ENCODE measurements at places on chromosomes 16 and 17. TPM values are rescaled to one million over a fixed set of nuclear protein-coding genes. Genes with fewer than 3 reads are reported as not detected.
A peak's percentile ranks its signal among the peaks of the same experiment; 100 is the strongest.

LDHD gene
- total RNA-seq, result 14.1 TPM

HOXB1 gene
- not detected for total RNA-seq

ADAD2 gene
- not detected for total RNA-seq

TBC1D3E gene
- not detected for total RNA-seq

AATK gene
- total RNA-seq, result 19.8 TPM

IGSF6 gene
- 4.3 TPM for total RNA-seq

KCNJ18 gene
- not detected for total RNA-seq

PFN1 gene
- total RNA-seq, result 1,230 TPM

MTSS2 gene
- 58.5 TPM for total RNA-seq

SOCS3 gene
- total RNA-seq, result 361 TPM

DNA sequence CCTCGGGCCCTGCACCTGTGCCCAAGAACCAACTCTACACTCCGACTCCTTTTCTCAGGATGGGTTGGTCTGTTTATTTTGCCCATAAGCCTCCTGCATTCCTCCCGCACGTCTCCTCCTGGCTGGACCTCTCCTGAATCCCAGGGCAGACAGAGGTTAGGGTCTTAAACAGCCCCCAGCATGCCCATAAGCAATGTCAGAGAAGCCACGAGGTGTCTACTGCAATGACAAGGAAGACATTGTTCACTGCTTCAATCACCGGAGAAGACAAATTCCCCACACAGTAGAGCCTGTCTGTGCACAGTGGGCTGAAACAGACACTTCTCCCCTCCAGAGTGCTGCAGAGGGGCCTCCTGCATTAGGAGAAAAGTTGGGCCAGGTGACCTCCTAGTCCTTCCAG lies 230.6 kb upstream of the RPL38 start:
- no peaks in the 10 kb centered on the region for H3K27me3 ChIP-seq
- H3K4me1 ChIP-seq, result no peaks in the 10 kb centered on the region
- no peak overlapping the region for H3K4me3 ChIP-seq
- no peak for DNase-seq
- H3K27ac ChIP-seq, result no peak overlapping the region

- no peak overlapping the region for H3K27ac ChIP-seq
- no peak for DNase-seq
- H3K4me1 ChIP-seq, result no peaks in the 10 kb centered on the region
- H3K27me3 ChIP-seq, result no peaks in the 10 kb centered on the region
Measured at GRCh38 chr17:40734018-40734417, 21.1 kb downstream of the KRT25 start.

GRCh38 chr17:61307905-61308886 lies 91.4 kb upstream of the TBX2 start:
- H3K27me3 ChIP-seq, result no peaks in the 10 kb centered on the region
- H3K27ac ChIP-seq, result no peak overlapping the region
- H3K36me3 ChIP-seq, result no peaks in the 10 kb centered on the region
- H3K4me1 ChIP-seq, result peaks cover 2% of the 10 kb centered on the region

- H3K4me3 ChIP-seq, result no peak overlapping the region
- no peak overlapping the region for H3K27ac ChIP-seq
- H3K4me1 ChIP-seq, result no peaks in the 10 kb centered on the region
- no peaks in the 10 kb centered on the region for H3K27me3 ChIP-seq
- no peak for DNase-seq
Measured at GRCh38 chr16:27098366-27099049, 31.8 kb downstream of the C16orf82 start.

DNA sequence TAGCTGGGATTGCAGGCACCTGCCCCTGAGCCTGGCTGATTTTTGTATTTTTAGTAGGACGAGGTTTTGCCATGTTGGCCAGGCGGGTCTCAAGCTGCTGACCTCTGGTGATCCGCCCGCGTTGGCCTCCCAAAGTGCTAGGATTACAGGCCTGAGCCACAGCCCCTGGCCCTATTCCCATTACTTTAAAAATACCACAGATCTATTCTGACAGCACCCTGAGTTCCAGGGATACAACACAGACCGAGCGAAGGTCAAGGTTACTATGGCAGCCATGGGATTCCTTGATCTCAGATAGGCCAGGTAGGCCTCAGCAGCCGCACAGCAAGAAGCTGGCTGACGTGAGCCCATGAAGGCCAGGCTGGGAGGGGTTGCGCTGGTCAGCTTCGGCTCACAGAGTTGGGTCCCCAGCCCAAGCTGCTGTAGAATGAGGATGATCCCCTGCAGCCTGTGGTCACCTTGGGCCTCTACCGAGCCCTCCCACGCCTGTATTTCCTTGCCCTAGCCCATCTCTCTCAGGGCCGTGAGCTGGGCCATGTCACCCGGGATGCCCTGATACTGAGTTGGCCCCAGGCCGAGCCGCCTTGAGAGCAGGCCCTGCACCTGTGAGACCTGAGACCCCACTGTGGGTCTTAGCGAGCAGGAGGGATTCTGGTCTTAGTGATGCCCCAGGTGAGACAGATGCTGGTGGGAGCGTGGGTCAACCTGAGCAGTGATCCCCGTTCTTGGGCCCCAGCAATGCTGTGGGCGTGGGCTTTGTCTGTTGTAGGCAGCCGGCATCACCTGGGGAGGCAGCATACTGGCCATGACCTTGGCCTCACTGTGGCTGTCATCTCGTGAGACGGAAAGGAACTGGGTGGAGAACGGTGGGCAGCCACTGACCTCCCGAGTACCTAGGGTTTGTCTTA lies 16.9 kb upstream of the RNF213 start:
- H3K27me3 ChIP-seq, result no peaks in the 10 kb centered on the region
- no peak for DNase-seq
- no peak overlapping the region for H3K27ac ChIP-seq
- H3K4me3 ChIP-seq, result no peak overlapping the region
- H3K4me1 ChIP-seq, result no peaks in the 10 kb centered on the region
- H3K36me3 ChIP-seq, result peaks cover 41% of the 10 kb centered on the region

DNA sequence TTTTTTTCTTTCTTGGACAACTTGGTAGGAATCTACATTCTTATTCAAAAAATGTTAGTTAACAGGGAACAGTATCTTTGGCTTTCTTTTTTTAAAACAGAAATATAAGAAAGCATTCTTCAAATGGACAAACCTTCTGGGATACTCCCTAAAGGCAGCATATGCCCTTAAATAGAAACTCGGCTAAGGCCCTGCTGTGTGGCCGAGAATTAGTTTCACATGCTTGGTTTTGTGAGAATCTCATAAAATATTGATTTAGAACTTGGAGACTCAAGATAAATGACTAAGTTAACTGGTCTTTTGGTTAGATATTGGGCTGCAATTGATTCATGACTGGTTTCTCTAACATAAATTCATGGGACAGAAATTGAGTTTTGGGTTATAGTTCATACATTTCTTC lies 359.9 kb upstream of the XYLT1 start:
- H3K27ac ChIP-seq, result no peak overlapping the region
- DNase-seq, result no peak
- H3K36me3 ChIP-seq, result no peaks in the 10 kb centered on the region

GRCh38 chr17:65530523-65531255 lies 30.8 kb downstream of the AXIN2 start:
- H3K4me1 ChIP-seq, result peaks cover 18% of the 10 kb centered on the region
- H3K4me3 ChIP-seq, result no peak overlapping the region
- peaks cover 27% of the 10 kb centered on the region for H3K36me3 ChIP-seq

DNA sequence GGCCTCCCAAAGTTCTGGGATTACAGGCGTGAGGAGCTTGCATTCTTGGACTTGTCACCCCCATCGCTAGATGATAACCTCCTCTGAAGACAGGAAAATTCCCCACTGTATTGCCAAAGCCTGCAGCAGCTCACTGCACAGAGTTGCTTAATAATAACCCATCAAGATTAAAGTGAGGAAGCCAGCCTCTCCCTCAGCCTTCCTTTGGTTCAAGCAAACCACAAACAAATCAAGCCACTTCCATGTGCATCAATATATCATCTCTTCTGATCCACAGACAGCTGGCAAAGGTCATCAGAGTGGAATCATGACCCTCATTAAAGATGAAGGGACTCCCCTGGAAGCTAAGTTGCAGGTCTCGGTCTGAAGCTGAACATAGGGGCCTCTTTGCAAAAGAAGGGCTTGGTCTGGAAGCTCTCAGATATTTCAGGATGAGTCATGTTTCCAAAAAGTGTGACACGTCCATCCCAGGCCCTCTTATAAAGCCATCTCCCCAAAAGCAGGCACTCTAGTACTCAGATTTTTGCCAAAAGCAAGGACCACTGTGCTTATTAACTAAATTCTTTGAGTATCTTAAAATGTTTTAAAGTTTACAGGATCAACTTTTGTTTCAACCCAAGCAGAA lies 4.8 kb downstream of the EMP2 start:
- H3K4me3 ChIP-seq, result no peak overlapping the region
- H3K4me1 ChIP-seq, result peaks cover 43% of the 10 kb centered on the region
- H3K36me3 ChIP-seq, result no peaks in the 10 kb centered on the region
- no peaks in the 10 kb centered on the region for H3K27me3 ChIP-seq
- no peak for DNase-seq
- H3K27ac ChIP-seq, result no peak overlapping the region

GRCh38 chr16:57223057-57223456 lies 22.0 kb upstream of the ARL2BP start:
- H3K4me3 ChIP-seq, result no peak overlapping the region
- no peaks in the 10 kb centered on the region for H3K27me3 ChIP-seq

GRCh38 chr17:17223736-17224135 lies 13.2 kb downstream of the FLCN start:
- peaks cover 11% of the 10 kb centered on the region for H3K4me1 ChIP-seq
- no peak overlapping the region for H3K27ac ChIP-seq
- H3K4me3 ChIP-seq, result no peak overlapping the region

DNA sequence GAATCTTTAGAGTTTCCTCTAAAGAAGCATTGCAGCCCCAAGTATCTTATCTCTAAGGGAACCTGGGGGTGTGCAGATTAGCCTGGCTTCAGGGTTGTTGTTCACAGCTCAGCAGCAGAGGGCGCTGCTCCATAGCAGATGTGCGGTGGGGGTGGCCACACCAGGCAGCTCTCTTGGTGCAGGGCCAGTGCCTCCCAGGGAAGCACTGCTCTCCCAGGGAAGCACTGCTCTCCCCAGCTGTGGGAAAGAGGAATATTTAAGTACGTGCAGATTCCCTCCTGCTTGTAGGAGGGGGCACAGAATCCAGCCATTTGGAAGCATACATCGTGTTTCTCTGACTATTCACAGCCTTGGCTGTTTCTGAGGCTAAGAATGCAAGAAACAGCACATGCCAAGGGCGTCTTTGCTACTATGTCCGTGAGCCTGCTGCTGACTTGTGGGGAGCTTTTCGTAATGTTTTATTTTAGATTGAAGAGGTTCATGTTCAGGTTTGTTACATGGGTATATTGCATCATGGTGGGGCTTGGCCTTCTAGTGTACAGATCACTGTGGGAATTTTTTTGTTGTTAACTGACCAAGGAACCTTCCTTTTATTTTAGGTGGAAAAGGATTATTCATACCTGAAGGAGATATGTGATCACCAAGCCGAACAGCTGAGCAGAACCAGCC lies 217.8 kb downstream of the SPECC1 start:
- peak overlapping the region; percentile 42 for H3K4me3 ChIP-seq
- H3K4me1 ChIP-seq, result peaks cover 10% of the 10 kb centered on the region
- peak; percentile 56 for DNase-seq
- H3K27me3 ChIP-seq, result no peaks in the 10 kb centered on the region
- peaks cover 3% of the 10 kb centered on the region for H3K36me3 ChIP-seq

- H3K36me3 ChIP-seq, result no peaks in the 10 kb centered on the region
- peak overlapping the region; percentile 6 for H3K4me3 ChIP-seq
- peak overlapping the region; percentile 84 for H3K27ac ChIP-seq
Measured at GRCh38 chr16:75304521-75305363, 53.3 kb upstream of the BCAR1 start.

DNA sequence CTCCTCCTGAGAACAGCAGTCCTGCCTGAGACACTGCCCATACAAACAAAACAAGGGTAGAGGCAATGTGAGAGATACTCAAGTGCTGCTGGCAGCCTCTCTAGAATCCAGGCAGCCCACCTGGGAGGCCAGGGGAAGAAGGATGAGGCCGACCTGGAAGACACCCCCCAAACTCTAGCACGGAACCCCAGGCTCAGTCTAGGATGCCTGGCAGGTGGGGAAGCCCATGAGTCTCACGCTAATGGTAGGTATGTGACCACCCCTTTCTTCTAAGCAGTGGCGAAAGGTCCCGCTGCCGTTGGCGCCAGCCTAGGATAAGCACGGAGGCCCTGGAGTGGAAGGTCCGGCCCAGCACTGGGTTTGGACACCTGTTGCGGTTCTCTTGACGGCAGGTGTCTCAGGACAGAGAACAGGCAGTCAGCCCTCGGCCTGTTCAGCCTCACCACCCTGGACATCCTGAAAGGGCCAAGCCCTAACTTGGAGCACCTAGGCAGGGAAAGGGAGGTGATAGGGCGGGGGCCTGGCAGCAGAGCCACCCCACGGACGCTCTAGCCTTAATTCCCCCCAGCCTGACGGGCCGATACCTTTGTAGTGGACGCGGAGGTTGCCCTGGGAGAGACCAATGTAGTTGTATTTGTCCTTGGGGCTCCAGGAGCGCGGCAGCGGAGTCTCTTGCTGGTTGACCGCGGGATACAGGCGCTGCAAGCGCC lies 487 bp downstream of the RANBP10 start:
- peak overlapping the region; percentile 95 for H3K4me3 ChIP-seq
- H3K4me1 ChIP-seq, result peaks cover 19% of the 10 kb centered on the region
- peaks cover 2% of the 10 kb centered on the region for H3K36me3 ChIP-seq
- peak overlapping the region; percentile 71 for H3K27ac ChIP-seq

GRCh38 chr16:49688036-49688697 lies 167.7 kb downstream of the ZNF423 start:
- no peak overlapping the region for H3K27ac ChIP-seq
- no peaks in the 10 kb centered on the region for H3K27me3 ChIP-seq
- H3K4me3 ChIP-seq, result no peak overlapping the region
- no peaks in the 10 kb centered on the region for H3K36me3 ChIP-seq

- no peak for DNase-seq
- H3K27ac ChIP-seq, result no peak overlapping the region
- no peak overlapping the region for H3K4me3 ChIP-seq
Measured at GRCh38 chr16:54174201-54174600, 112.4 kb downstream of the IRX3 start.

DNA sequence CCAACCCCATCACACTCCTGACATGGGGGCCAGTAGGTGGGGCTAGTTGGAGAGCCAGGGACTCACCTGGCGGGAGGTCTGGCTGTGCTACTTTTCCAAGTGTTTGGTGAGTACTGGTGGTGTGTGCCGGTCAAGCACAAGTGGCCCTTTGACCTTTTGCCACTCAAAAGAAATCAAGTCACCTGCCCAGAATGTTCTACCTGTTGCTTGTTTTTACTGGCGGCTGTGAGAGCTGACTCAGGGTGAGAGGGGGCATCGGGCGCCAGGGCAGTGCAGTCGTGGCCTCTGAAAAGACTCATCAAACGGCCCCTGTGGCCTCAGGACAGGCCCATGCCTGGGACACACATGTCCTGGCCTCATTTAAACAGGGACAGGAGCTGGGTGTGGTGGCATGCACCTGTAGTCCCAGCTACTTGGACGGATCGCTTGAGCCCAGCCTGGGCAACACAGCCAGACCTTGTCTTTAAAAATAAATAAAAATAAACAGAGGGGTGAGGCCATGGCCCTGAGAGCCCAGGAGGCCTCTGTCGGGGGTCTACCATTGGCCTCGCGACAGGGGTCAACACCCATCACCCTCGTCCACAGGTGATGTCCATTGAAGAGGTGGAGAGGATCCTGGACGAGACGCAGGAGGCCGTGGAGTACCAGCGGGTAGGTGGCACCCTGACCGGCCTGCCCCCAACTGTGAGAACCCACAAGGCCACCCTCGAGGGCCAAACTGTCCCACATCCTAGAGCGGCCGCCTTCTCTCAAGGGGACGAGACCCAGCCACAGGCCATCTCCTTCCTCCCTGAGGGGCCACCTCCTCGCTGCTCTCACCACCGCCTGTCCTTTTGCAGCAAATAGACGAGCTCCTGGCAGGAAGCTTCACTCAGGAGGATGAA lies 5.0 kb downstream of the CHMP6 start:
- H3K27ac ChIP-seq, result no peak overlapping the region
- DNase-seq, result peak; percentile 1
- H3K4me3 ChIP-seq, result no peak overlapping the region
- H3K4me1 ChIP-seq, result peaks cover 20% of the 10 kb centered on the region

All from thoracic aorta (tissue), 2 donors.